HCEC 1CT (cell line): ENCODE measurements at places on chromosomes 3 and 15.

GRCh38 chr3:56061279-56061626 is 407.0 kb downstream of the ERC2 start:
- DNase-seq = no peak

GRCh38 chr15:48702569-48703236 is 57.2 kb upstream of the FBN1 start:
- DNase-seq = no peak

- DNase-seq = no peak
Measured at GRCh38 chr3:143486611-143487010, 361.7 kb downstream of the SLC9A9 start.

- peak; percentile 51 for DNase-seq
Measured at GRCh38 chr15:70853318-70853972, 512 bp downstream of the LARP6 start.

DNA sequence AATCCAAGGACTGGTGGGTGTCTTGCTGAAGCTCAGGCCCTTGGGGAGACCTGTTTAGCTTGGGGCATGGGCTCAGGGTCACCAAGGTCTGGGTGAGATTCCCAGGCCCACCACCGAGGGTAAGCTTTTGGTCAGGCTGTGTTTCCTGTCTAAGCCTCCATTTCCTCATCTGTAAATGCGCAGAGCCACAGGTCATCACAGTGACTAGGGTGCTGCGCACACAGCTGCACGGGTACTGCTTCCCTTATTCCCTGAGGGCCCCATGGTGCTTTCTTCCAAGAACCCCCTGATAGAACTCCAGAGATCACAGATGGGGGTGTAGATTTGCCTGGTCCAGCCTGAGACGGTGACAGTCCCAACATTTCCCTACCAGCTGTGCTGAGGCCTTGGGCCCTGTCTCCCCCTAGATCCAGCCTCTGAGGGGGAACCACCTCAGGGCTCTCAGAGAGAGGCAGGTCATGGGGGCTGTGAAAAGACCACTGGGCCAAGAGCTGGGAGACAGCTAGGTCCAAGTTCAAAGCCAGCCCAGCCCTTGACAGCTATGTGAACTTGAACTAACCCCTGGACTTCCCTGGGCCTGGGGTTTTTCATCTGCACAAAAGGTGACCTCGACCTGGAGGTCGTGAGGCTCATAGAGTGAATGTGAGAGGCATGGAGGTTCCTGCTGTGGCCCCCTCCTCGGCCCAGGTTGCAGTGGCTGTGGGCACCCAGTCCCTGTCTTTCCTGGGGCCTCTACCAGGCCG is 60.7 kb downstream of the SEMA3G start:
- DNase-seq = no peak

DNA sequence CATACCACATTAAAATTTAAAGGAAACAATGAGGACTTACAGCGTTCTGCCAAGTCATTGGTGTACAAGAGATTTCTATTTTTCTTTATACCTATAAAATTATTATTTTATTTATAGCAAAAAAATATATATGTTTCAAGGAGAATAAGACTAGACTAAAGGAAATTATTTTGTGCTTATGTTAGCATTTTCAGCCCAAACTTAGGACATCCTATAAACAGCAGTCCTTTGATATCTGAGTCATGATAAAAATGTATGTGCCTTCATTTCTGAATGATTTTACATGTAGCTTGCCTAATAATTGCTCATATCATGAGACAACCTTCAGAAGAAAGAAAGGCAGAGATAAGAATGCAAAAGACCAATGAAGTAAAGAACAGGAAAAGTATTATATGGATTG is 16.7 kb upstream of the CPA3 start:
- no peak for DNase-seq

- peak; percentile 91 for DNase-seq
Measured at GRCh38 chr3:59424268-59425010, 374.6 kb upstream of the CFAP20DC start.

- DNase-seq = peak; percentile 82
Measured at GRCh38 chr3:69182588-69183316, 60.4 kb upstream of the LMOD3 start.

GRCh38 chr15:55977231-55977630 is 16.2 kb downstream of the NEDD4 start:
- DNase-seq = no peak
